NCI-H2081 (cell line): ENCODE measurements at places on chromosomes 11 and 22.

DNA sequence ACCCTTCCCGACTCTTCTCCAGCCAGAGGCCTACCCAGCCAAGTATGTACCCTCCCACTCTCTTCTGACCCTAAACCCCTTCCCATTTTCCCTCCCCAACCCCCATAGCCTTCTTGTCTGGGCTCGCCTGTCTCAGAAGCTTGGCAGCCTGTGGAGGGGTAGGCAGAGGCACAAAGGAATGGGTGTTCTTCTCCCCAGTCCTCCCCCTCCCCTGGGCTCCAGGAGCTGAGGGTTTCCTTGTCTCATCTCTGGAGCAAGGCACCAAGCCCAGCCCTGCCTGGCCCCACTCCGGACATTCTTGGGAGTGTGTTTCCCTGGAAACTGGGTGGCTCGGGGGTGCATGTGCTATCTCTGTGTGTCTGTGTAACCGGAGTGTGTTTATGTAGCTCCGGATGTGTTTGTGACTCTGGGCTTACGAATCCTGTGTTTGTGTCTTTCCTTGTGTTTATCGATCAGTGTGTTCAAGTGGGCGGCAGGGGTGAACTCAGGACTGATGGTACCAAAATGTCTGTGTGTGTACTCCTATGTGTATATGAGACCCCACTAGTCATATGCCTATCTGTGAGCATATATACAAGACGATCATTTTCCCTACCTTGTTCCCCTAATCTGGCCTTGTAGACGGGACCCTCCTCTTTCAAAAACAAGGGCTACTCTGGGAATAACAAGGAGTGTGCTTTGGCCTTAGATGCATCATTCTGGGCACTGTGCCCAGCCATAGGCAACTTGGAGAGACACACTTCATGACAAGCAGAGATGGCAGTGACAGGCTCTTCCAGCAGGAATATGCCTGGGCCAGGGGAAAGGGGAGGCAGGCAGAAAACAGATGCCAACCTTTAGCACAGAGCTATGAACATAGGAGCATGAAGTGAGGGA, 10.9 kb downstream of the PHLDB1 start:
- no peak for DNase-seq

GRCh38 chr22:26417406-26417805, 11.7 kb upstream of the ASPHD2 start:
- no peak for DNase-seq

DNA sequence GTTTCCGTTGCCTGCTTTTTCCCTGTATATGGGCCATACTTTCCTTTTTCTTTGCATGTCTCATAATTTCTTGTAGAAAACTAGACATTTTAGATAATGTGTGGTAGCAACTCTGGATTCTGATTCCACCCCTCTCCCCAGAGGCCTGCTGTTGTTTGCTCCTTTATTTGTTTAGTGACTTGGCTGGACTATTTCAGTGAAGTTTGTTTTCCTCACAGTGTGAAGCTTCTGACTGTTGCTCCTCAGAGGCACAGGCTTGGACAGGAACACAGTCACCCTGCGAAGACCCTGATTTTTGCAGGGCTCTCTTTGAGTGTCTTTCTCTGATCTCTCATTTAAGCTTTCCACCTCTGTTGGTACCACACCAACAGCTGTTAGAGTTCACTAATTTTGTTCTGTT, 72.5 kb downstream of the SWAP70 start:
- DNase-seq, result no peak

GRCh38 chr22:20405931-20406685, 12.2 kb downstream of the ZNF74 start:
- no peak for DNase-seq

GRCh38 chr11:12019337-12019736, 10.9 kb upstream of the DKK3 start:
- no peak for DNase-seq

DNA sequence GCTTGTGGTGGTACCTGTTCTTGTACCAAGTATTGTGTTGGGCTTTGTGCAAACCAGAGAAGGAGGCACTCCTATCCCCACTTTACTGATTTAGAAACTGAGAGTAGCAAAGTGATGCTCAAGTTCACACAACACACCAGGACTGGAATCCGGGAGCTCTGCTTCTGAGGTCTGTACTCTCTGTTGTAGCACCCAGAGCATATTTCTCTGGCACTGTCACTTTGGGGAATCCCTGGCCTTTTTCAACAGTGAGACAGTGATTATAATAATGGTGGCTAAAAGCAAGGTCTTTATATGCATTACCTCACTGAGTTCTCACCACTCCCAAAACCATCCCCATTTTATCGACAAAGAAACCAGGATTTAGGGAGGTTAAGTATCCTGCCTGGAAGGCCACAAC, 362.4 kb downstream of the TENM4 start:
- no peak for DNase-seq

GRCh38 chr22:35995348-35995747, 33.3 kb downstream of the RBFOX2 start:
- no peak for DNase-seq

DNA sequence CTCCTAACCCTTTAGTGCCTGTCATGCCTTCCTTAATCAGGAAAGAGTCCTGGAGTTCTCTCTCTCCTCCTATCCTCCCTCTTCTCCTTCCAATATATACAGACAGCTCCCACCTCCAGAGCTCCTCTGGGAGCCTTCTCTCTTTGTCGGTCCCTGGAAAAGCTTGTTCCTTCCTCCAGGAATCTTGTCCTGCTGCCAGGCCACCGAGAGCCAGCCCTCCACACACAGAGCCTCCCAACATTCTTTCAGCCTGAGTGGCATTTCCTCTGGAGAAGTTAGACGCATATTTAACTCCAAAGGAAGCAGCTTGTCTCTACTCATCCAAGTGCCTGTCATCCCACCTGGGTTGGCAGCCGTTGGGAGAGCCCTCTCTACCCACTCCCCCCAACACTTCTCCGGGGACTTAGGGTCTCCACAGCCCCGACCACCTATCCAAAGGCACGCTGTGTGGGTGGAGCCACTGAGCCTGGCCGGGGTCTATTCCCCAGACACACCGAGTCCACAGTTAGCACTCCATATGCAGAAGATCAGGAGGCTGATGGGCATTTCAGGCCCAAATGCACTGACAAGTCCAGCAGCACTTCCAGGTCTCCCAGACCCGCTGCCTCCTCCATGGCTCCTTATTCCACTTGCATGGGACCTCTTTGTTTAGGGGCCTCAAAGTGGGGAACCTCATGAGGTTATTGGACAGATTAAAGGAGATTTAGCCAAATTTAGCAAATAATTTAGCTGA, 31.1 kb downstream of the DKK3 start:
- DNase-seq, result no peak

GRCh38 chr11:71172680-71173079, 79.7 kb downstream of the SHANK2 start:
- no peak for DNase-seq

DNA sequence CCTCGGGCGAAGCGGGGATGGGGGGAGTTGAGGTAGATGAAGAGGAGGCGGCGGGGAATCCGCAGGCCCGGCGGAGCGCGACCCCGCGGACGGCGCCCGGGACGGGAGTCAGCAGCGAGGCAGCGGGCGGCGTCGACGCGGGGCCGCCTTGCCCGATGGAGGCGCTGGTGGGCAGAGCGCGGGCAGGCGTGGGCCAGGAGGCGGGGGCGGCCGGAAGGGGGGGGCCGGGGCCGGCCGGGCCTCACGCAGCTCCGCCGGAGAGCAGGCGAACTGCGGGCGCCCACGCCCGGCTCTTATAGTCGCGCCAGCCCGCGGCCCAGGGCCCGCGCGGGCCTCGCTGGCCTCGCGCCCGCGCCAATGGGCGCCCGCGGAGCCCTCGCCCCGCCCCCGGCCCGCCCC, at the start of gene IGF2:
Gene IGF2, minus strand, starts transcription at position 267 of the 399 bp plus-strand sequence. CDS start 3,866 bp downstream, outside the sequence.
- no peak for DNase-seq

- DNase-seq, result no peak
Observed at GRCh38 chr11:100984668-100985067, 144.9 kb downstream of the PGR start.

DNA sequence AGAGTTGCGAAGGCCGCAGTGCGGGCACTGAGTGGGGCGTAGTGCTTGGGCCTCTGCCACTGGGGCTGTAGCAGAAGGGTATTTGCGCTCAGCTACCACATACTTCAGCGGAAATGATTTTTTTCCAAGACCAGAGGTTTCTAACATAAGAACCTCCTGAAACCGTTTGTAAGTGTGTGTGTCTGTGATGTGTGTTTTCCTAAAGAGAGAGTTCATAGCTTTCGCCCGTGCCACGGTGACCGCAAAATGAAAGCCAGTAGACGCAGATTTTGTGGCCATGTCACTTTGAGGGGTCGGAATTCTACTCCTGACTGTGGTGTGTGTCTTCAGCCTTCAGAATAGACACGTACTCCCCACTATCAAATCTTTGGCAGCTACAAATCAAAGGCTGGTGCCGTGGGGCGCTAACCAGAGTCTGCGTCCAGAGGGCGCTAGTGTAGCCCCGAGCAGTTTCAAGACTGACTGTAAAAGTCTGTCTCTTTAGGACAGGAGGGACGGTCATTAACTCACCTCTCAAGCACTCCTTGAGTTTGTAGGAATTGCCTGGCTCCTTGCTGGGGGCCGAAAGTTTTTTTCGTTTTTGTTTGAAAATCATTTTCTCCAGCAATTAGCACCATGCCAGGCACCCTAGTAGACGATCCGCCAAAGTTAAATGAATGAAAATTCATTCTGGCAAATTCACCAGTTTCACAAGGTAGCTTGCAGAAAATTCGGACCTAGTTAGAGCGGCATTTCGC, 2.5 kb upstream of the CALCA start:
- no peak for DNase-seq

GRCh38 chr11:110986016-110986415, 259.5 kb upstream of the POU2AF2 start:
- DNase-seq, result no peak

- no peak for DNase-seq
Observed at GRCh38 chr22:42996646-42997365, 18.1 kb downstream of the PACSIN2 start.

GRCh38 chr11:59009661-59010060, 70.4 kb downstream of the GLYATL1 start:
- no peak for DNase-seq

DNA sequence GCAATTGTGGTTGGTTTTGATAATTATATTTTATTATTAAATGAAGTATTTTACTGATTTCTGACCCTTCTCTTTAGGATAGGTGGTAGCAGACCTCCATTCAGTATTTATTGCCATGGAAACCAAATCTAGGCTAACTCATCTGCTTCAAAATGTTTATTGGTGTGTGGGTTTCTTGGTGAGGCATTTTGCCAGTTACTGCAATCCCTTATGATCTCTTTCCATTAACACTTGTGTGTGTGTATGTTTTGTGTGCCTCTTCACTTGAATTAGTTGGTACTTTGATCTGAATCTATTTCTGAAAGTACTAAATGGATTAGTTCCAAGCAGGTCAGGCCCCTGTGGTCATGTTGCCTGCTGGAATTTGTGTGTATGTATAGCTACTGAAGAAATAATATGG, 184.4 kb upstream of the C11orf87 start:
- no peak for DNase-seq

GRCh38 chr22:29205252-29205593, 473 bp upstream of the EMID1 start:
- no peak for DNase-seq

- peak; percentile 6 for DNase-seq
Observed at GRCh38 chr22:21707677-21708076, 27.9 kb downstream of the YPEL1 start.

GRCh38 chr11:28636033-28636432, 527.8 kb downstream of the METTL15 start:
- no peak for DNase-seq

DNA sequence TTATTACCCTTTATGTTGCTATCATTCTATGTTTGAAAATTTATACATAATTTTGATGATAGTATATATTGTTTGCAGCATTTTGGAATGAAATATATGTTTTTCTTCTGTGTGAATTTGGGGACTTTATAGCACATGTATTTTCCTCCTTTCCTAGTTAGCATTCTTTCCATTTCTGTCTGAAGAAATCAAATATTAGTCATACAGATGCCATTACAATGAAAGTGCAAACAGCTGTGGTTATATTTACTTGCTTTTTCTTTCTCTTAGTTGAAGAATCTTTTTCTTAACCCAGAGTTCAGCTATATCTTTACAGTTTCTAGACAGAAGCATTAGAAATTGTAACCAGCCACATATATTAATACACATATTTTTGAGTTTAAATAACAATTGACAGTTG, 753.1 kb upstream of the ARHGAP42 start:
- DNase-seq, result no peak

- no peak for DNase-seq
Observed at GRCh38 chr11:8098361-8098760, 17.4 kb downstream of the TUB start.

- no peak for DNase-seq
Observed at GRCh38 chr11:9574622-9575259, 1.3 kb downstream of the WEE1 start.

DNA sequence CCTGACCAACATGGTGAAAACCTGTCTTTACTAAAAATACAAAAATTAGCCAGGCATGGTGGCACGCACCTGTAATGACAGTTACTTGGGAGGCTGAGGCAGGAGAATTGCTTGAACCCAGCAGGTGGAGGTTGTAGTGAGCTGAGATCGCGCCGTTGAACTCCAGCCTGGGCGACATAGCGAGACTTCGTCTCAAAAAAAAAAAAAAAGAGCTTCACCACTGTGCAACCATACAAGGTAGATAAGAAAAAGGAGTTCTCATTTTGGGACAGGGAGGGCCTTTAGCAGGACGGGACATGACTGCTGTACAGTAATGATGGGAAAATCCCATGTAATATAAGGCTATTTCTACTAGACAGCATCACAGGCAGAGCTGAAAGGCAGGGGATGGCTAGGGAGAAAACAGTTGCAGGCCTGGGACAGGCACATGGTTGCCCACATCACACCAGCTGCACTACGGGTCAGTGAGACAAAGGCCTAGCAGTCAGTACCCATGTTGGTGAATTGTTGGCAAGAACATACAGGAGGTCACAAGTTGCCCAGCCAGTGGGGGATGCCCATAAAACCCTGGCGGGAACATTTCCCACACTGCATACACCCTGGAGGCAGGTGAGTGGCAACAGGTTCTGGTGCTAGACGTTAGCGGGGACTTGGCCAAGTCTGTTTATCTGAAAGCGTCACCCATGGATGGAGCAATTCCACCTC, 5.4 kb downstream of the TANGO2 start:
- DNase-seq, result no peak

- peak; percentile 92 for DNase-seq
Observed at GRCh38 chr11:121696931-121697670, 244.3 kb upstream of the SORL1-AS1 start.

DNA sequence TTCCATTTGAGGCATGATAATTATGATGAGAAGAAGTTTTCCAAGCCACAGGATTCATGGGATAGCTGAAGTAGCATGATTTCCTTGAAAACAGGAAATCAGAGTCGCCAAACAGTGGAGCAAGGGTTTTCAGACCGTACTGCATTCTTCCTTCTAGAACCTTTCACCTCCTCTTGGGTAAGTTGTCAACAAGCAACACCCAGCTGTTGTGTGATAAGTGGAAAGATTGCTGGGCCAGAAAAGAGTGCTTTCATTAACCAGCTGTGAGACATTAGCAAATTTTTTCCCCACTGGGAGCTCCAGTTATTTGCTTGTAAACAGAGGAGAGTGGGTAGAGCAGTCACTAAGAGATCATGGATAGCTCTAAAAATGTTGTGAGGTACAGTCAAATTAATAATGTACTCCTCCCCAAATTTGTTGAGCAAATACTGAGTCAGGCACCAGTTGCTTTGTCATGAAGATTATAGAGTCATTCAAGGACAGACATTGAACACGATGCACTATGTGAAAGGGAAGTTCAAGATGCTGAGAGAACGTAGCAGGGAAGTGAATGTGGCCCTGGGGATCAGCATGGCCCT, 11.7 kb upstream of the MPEG1 start:
- no peak for DNase-seq

- DNase-seq, result no peak
Observed at GRCh38 chr11:71164186-71164585, 88.2 kb downstream of the SHANK2 start.
